ENCODE measurements at places on chromosomes 1 and 21. TPM values are rescaled to one million over a fixed set of nuclear protein-coding genes. Genes with fewer than 3 reads are reported as not detected.
A peak's percentile ranks its signal among the peaks of the same experiment; 100 is the strongest.

LCE1D gene
- total RNA-seq: not detected

MYBPH gene
- not detected for total RNA-seq

ANKRD65 gene
- total RNA-seq: 0.07 TPM

MATN1 gene
- total RNA-seq: not detected

IFNAR1 gene
- 28.5 TPM for total RNA-seq

PEX11B gene
- 30.9 TPM for total RNA-seq

DNA sequence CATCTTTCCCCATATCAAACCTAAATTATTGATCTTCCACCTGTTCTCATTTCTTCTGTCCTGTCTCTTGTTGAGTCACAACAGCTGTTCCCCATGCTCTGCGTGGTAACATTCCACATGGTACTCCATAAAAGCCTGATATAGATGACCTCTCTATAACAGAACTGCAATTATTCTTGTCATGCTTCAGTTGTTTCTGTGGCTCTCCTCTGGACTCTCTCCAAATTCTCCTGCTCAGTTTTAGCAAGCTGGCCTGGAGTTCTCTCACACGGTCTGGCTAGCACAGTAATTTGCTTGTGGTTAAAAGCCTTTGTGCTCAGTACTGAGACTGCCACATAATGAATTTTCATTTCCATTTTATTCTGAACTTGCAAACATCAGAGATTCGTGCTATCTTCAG, 10.6 kb upstream of the LRRC39 start:
- no peak for DNase-seq

- no peak for DNase-seq
These were observed 7.5 kb upstream of the G0S2 start for GRCh38 chr1:209667708-209668107.

GRCh38 chr1:247376659-247377058, 39.3 kb upstream of the NLRP3 start:
- DNase-seq: no peak

DNA sequence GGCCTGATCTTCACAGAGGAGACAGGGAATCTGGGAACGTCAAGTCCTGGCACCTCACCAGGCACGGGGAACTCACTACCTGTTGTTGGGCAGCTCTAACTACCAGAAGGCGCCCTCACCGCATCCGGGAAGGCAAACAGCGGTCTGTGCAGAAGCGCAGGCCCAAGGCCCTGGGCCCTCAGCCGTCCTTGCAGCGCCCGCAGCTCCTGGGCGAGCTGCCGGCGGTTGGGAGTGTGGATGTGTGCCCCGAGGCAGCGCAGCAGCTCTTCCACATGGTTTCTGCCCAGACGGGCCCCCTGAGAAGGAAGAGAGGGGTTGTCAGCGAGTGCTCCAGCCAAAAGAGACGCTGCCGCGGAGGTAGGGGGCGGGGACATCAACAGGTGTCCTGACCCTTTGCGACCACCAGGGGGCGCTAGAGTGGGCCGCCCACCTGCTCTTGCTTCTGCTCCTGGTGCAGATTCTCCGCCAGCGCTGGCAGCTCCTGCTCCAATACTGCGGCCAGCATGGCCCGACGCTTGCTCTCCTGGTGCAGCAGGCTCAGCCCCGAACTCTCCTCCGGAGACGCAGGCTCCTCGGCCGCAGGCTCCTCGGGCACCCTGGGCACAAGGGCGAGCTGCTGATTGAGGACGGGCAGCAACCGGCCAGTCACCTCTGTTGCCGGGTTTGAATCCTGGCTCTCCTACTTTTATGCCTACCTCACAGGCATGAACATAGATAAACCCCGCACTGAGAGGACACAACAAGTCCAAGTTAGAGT, 9.3 kb downstream of the MAP3K6 start:
- DNase-seq: no peak

GRCh38 chr21:42067531-42068255, 3.4 kb upstream of the UMODL1 start:
- no peak for DNase-seq

DNA sequence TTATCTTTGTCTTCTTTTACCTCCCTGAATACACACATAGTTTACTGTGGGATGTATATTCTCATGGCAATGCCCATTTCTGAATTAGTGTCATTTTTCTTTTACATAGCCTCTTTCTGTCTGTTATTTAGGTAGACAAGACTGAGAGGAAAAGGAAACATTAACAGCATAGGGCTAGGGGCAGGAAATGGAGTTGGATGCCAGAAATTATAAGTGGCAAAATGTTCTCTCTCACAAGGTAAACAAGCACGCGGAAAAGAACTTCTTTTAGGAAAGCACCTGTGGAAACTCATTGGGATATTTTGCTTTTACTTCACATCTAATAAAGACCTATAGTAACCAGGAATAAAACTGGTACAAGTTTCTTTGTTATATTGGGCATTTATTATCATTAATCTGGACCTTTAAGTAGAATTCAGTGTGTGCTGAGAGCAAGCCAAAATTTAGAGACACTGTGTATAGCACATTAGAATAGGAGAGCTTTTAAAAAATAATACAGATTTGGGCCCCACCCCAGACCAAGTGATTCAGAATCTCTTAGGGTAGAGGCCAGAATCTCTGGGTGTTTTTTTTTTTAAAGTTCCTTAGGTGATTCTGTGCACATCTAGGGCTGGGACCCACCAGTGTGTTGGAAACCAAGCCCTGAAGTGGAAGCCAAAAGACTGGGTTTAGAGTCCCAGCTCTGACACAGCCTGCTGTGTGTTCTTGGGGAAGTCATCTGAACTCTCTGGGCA, 32.7 kb downstream of the S100A10 start:
- DNase-seq: no peak

- no peak for DNase-seq
These were observed 48.2 kb downstream of the ADARB1 start for GRCh38 chr21:45122432-45123132.

- no peak for DNase-seq
These were observed 60.2 kb upstream of the CFAP126 start for GRCh38 chr1:161427733-161428516.

DNA sequence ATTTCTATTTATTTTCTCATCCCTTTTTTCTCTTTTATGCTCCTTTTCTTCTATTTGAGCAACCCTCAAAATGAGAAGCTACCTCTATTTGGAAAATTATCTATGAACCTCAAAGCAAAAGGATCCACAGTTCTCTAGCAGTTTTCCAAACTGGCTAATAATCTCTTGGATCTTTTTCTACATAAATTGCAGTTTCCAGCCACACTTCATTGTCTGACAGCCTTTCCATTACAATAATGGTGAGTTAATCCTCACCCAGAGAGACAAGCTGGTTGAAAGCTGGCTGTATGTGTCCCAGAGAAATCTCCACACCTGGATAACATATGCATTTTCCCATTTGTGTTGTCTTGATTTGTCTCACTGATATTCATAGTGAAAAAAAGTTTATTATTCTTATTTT, 16.5 kb upstream of the HSD17B7 start:
- no peak for DNase-seq

DNA sequence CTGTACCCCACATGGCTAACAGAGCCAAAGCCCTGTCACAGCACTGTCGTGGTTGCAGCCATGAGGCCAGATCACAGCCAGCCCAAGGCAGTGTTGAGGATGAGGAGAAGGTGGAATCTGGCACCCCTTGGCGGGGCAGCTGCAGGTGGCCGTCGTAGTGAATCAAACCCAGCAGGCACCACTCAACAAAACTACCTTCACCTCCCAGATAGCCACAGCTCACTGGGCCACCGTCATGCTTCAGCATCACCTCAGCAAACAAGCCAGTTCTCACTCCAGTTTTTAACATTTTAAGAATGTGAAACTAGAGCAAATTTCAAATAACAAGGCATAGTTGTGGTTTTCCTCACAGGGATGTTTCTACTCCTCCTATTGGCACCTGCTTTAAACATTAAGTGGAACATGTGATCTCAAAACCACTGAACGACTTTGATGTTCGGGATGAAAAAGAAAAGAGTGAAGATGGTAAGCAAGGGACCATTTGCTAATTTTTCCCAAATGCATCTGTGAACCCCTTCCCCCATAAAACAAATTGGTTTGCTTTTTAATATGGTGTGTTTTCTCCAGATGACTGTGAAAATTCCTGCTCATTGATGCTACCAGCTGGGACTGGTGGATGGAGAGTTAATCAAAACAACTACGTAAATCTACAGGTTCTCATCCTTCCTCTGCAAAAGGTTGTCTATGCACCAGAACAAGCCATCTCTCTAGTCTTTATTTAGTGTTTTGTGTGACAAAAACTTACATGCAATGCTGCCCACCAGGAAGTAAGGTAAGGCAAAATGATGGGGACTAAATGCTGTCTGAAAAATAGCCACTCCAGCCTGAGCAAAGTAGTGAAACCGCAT, 45.5 kb downstream of the TOR1AIP2 start:
- no peak for DNase-seq

DNA sequence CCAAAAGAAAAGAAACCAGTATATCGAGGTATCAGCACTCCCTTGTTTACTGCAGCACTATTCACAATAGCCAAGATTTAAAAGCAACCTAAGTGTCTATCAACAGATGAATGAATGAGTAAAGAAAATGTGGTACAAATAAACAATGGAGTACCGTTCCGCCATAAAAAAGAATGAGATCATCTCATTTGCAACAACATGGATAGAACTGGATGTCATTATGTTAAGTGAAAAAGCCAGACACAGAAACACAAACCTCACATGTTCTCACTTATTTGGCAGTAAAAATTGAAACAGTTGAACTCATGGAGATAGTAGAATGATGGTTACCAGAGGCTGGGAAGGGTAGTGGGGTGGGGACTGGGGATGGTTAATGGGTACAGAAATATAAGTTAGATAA, 4.3 kb upstream of the GNG5 start:
- DNase-seq: no peak

DNA sequence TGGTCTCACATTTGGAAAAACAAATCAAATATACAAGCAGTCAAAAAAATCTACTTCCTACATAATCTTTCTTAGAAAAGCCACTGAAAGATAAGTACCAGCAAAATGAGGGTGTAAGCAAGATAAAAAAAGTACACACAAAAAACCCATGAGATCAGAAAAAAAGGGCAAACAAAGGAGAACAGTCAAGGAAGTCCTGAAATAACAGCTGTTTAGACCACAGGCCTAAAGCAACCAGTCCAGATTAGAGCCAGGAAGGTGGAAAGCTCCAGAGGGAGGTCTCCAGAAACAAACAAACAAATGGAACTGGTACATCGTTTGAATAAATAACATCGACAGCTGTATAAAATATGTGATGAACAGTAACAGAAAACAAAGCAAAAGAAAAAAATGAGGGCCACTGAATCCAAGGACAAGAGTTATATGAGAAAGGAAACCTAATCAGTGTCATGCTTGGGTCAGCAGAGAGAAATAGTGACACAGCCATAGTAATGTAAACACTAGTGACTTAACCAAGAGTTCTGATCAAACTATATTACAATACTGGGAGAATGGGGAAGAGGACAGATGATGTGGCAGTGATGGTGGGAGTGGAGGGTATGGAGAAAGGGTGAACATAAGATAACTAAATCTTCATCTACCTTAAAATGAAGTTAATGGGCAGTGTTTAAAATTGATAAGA, 67.5 kb downstream of the NVL start:
- peak; percentile 59 for DNase-seq

GRCh38 chr1:117710710-117711109, 104.9 kb downstream of the TENT5C start:
- no peak for DNase-seq
